ENCODE measurements at places on chromosomes 11 and 22.

GRCh38 chr11:44003736-44004451 is 43.9 kb upstream of the ACCSL start:
- DNase-seq, result no peak

DNA sequence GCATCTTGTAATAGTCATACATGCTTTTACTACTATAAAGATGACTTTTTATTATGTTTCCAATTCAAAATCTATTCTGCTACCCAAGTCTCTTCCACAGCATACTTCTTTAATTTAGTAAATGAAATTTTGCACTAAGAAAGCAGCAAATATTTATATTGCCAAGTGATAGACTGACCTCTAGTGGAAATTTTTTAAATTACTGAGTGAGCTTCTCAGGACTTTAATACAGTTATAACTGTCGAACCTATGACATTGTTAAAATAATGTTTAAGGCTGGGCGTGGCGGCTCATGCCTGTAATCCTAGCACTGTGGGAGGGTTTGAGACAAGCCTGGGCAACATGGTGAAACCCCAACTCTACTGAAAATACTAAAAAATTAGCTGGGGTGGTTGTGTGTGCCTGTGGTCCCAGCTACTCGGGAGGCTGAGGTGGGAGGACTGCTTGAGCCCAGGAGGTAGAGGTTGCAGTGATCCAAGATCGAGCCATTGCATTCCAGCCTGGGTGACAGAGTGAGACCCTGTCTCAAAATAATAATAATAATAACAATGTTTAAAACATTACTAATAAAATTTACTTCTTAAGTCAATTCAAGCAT is 27.3 kb downstream of the STK33 start:
- no peak for DNase-seq

GRCh38 chr22:37202716-37203115 is 9.6 kb downstream of the SSTR3 start:
- DNase-seq, result no peak

DNA sequence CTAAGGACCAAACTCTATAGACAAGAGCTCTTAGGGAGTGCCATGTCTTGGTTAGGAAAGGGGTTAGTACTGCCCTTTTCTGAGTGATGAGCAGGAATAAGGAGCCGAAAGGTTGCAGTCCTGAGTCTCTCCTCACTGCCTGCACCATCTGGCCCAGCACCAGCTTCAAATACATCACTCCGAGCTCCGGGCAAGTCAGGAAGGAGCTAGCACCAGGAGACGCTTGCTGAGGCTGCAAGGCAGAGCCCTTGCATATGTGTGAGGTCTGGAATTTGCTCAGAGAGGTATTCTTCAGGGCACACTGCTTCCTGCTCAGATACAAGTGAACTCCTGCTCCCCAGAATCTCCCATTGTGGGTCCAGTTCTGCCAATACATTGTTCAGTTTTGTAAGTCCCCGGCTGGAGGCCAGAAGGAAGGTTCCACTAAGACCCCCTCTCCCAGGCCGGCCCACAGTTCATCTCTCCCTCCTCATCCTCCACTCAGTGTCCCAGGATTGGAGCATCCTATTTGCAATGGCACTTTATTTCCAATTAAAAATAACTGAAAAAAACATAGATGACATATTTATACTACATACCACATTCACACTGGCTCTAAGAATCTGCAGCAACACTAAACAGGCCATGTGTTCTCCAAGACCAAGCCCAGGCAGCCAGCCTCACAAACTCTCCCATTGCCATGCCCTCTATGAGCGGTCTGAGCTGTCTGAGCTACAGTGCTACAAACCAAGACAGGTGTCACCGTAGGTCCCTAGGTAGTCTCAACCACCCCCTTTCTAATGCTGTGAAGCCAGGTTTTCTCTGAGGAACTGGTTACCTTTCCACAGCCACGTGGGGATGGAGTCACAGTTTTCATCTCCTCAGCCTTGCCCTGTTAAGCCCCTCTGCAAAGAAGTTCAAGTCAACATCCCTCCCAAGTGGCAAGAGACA is 55.1 kb upstream of the SPATA19 start:
- no peak for DNase-seq

GRCh38 chr22:37224757-37225420 is 12.6 kb upstream of the SSTR3 start:
- no peak for DNase-seq

GRCh38 chr11:29448246-29448877 is 568.5 kb downstream of the KCNA4 start:
- no peak for DNase-seq

GRCh38 chr22:39847477-39847876 is 46.1 kb downstream of the ENTHD1 start:
- no peak for DNase-seq

GRCh38 chr11:115197031-115197430 is 307.2 kb downstream of the CADM1 start:
- no peak for DNase-seq

- DNase-seq, result no peak
Observed at GRCh38 chr11:82080160-82080559, 653.5 kb downstream of the FAM181B start.

DNA sequence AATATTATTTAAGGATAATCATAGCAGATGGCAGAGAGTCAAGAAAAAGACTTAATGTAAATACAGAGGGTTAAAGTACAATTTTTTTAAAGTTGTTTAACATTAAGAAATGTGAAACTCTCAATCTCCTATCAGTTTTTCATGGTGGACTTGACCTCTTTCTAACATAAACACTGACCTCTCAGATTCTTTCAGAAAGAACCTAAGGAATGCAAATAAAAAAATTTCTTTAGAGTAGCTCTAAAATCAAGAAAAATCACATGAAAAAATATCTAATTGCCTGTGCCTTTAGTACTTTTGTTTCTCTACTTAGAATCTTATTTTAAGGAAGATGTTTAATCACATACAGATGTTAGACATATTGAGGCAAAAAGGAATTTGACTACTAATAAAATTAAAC is 12.9 kb downstream of the RNF141 start:
- no peak for DNase-seq

- no peak for DNase-seq
Observed at GRCh38 chr11:2413742-2414579, 13.4 kb downstream of the TSSC4 start.

DNA sequence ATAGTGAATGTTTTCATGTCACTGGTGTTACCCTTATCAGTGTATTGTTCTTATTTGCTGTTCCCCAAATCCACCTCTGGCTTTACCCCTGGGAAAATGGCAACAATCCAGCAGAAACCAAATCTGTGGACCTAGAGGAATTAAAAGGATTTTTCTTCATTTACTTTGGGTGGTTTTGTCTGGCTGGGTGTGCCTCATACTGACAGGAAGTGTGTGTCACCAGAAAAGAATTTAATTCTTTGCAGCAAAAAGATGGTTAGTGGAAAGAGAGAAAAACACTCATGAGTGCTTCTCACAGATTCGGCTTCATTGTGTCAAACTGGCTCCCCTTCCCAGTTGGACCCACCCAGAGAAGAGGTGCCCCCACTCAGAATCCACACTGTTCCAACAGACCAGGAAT is 38.9 kb downstream of the FZD4 start:
- DNase-seq, result no peak

DNA sequence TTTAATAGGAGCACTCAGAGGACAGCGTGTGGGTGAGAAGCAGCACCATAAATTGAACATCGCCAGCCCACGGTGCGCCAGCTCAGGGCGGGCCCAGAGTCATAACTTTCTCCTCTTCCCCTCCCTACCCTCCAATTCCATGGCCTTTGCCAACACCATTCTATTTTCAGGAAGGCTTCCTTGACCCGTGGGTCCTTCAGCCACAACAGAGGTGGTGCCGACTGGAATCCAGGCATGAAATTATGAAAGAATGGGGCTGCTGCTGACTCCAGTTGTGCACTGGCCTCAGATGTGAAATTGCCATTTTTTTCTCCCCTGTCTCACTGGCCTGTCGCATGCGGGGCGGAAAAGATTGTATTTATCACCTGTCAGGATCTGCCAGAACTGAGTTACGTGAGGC is 345.9 kb downstream of the MIAT start:
- DNase-seq, result no peak

DNA sequence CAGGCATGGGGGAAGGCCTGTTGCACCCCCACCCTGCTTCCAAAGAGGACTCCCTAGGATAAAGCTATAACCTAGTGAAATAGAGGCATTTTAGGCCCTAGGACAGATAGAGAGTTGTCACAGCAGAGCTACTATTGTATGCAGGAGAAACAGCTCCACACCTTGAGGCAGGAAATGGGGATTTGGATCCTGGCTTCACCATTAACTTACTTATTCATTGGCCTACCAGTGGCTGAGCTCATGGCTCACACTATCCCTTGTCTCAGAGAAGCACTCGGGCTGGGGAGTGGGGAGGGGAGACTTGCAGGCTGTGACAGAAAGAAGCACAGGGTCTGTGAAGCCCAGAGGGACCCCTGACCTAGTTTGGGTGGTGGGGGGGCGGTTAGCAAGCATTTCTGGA is 999 bp upstream of the PDE2A start:
- no peak for DNase-seq

DNA sequence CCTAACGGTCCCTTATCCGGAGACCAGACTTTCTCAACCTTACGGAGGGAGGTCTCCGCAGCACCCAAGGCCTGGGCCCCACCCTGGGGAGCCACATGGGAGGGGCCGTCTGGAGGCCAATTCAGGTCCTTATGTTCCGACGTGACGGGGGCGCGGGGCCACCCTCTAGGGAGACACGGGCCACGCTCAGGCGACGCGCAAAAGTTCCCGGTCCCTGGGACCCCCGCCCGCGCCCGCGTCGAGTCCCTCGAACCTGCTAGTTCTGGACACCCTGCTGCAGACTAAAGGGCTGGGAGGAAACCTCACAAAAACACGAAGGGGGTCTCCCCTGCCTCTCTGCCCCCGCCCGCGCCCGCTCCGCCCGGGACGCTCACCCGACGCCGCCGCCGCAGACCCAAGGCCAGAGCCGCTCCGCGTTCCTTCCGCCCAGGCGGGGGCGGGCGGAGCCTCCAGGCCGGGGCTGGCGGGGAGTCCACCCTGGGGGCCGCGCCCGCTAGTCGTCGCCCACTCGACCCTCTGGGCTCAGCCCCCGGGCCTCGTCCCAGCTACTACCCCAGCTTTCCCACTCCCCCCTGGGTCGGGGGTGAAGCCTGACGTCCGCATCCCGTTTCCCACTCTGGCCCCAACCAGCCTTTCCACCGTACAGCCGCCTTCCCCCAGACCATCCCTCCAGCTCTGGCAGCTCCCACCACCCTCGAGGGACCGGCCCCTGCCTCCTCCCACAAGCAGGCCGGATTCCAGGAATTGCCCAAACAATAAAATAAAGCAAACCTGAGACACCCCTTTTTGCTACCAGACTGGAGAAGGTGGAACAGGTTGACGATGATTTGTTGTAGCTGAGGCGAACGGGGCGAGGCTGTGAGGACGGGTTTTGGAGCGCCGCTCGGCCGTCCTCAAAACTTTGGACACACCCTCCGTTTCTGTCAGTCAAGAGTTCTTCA is 2.7 kb downstream of the RNH1 start:
- no peak for DNase-seq

DNA sequence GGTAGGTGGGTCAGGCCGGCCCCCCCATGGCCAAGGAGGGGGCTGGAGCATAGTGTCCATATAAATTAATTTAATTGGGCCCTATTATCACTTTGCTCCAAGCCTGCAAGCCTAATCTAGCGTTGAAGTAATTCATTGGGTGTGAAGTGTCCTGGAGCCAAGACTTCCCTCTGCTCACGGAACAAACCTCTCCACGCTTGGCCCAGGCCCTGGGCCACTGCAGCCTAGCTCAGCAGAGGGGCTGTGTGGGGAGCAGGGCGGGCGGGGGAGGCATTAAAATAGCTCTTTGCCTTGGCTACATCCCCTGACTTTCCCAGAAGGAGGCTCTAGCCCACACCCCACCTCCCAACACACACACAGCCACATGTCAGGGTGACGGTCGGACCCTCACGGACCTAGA is 73.5 kb downstream of the THAP12 start:
- no peak for DNase-seq

- no peak for DNase-seq
Observed at GRCh38 chr11:6156628-6157359, 13.3 kb downstream of the OR52B2 start.

DNA sequence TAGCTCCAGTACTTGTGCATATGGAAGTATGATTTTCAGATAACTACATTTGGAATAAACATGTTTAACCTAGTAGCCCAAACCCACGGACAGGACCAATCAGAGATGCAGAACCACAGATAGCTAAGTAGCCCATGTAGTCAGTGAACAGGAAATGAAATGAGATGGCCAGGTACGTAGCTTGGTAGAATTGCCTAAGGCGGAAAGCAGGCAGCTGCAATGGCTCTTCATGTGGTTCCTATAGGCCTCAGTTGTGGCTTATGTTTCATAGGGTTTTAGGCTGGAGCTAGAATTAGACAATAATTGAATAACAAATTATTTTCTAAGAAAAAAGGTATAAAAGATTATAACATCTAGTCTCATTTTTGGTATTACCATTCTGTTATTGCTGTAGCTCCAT is 86.4 kb upstream of the B3GNT6 start:
- DNase-seq, result no peak

DNA sequence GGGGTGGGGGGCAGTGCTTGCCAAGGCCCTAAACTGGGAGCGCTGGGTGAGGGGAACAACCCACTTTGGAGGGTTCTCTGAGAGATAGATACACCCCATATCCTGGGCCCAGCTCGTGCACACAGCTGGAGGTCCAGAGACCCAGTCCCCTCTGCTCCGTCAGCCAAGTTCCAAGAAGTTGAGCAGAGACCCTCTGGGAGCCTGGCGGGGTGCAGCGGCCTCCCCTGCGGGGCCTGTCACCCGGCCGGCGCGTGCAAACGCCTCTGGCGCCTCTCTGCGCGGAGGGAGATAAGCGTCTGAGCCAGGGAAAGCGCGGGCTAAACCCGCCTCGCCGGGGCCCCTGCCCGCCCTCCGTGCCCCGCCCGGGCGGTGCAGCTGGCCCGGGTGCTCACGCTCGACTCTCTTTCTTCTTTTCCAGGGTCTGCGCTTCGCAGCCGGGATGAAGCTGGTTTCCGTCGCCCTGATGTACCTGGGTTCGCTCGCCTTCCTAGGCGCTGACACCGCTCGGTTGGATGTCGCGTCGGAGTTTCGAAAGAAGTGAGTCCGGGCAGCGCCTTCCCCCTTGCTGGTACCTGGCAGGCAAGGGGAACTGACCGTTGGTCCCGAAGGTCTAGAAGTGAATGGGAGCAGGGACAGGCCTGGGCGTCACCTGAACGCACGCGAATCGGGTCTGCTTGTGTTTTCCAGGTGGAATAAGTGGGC is 540 bp downstream of the ADM start:
- no peak for DNase-seq

- no peak for DNase-seq
Observed at GRCh38 chr11:122468965-122469364, 186.6 kb upstream of the UBASH3B start.

DNA sequence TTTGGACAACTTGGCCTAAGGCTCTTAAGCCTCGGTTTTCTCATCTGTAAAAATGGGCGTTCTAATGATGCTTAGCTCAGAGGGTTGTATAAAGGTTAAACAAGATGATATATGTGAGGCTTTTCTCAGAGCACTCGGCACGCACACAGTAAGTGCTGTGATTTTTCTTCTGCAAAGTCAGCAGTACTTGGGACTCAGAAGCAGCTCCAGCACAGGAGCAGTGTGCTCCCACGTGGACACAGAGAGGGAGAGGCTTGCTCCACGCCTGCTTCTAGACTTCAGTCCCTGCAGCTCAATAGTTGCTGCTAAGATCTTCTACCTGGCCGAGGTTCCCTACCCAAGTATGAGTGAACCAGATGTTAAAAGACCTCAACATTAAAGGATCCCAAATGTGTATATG is 39.9 kb upstream of the PHF21A start:
- no peak for DNase-seq

GRCh38 chr11:123559523-123559955 is 94.9 kb downstream of the SCN3B start:
- no peak for DNase-seq

Data from caudate nucleus (tissue), 63 donors.